Stimulated activated CD4-positive, alpha-beta T cell treated with anti-CD3 and anti-CD28 coated beads, TNF-alpha, amount 100 ng/mL, for 1 hour (primary cell): ENCODE measurements at places on chromosomes 4 and X.

DNA sequence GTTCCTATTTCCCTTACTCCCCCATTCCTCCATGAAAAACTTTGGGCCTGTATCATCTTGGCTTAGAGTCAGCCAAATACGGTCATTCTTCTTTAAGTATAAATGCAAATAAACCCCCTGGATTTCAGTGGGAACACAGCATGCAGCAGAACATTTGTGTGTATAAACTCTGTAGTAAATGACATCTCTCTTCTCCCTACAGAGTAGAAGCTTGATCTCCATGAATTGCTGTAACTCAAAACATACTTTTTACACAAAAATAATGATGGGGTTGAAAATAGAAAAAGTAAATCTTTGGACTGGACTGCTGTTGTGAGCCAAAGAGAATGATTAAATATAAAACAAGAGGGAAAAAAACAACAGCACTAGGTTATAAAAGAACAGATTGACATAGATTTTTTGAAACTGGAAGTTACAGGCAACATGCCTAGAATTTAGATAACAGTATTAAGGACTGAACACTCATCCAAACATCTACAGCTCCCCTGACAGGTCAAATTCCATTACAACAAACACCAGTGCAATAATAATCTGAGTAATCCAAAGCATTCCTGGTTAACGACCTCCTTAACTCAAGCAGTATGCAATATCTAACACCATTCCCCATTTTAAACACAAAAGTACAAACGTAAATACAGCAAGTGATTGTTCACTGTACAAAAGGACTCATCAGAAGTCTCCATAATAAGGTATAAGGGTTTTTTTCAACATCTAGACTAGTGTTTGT is 30.7 kb downstream of the TSPAN5 start:
- DNase-seq, result no peak

- no peak for DNase-seq
Observed at GRCh38 chr4:1538941-1539772, 132.9 kb upstream of the NKX1-1 start.

DNA sequence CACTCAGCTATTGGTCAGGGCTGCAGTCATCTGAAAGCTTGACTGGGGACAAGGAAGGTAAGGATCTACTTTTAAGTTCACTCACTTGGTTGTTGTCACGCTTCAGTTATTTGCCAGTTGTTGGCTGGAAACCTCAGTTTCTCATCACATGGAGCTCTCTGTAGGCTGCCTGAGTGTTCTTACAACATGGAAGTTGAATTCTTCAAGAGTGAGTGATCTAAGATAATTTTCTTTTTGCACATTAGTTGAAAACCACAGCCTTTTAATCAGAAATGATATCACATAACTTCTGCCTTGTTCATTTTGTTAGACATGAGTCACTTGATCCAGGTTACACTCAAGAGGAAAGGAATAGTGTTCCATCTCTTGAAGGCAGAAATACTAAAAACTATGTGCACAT is 552.7 kb downstream of the RAPGEF2 start:
- DNase-seq, result no peak

DNA sequence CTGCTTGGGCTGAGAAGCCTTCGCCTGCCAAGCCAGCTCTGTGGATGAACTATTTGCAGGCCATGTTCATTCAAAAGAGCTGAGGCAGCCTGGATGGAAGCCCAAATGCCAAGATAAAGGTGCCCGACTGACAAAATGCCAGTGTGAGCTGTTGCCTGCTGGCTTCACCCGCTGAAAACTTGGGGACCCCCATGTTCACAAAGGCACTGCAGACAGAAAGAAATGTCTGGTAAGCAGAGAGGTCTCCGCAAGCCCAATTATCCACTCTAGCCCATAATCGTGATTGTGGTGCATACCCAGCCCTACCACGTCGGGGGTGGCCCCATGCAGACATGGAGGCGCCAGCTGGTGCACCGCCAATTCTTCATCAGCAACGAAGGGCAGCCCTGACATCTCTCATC is 13.0 kb upstream of the SMIM20 start:
- no peak for DNase-seq

DNA sequence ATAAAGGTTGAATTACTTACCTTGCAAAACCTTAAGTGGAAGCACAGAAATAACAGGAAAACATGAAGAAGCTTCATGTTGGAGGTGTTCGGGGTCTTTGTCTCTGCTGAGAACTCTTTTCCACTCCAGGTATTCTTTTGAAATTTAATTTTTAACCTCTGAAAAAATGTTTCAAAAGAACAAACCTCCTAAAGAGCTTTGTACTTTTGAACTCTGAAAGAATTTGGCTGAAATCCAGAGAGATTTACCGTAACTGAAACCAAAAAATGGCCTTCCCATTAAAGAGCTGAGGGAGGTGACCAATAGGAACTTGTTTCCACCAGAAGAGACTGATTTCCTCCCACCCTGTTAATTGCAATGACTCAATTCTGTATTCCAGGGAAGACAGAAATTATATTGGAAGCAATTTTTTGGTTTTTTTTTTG is at the start of gene CFI:
TSS of gene CFI (minus strand) at position 105 of the 425 bp plus-strand sequence. CDS start at position 77, 28 bp downstream.
- no peak for DNase-seq

GRCh38 chr4:168574581-168575295 is 77.9 kb downstream of the PALLD start:
- DNase-seq, result no peak

GRCh38 chr4:8583655-8584025 is 3.4 kb downstream of the GPR78 start:
- DNase-seq, result no peak

DNA sequence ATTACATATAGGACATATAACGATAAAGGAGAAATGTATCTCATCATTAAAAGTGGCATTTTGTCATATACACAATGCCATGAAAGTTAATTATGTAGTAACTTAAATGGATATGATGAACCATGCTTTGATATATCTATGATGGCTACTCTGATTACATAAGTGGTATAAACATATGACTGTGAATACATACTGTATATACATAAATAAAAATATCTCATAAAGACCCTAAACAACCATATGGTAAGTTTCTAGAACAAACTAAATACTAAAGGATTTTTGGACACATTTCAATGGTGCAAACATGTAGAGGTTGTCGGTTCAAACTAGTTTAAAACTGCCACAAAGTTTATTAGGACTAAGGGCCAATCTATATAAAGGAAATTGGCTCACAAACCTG is 849.6 kb upstream of the INTU start:
- no peak for DNase-seq

DNA sequence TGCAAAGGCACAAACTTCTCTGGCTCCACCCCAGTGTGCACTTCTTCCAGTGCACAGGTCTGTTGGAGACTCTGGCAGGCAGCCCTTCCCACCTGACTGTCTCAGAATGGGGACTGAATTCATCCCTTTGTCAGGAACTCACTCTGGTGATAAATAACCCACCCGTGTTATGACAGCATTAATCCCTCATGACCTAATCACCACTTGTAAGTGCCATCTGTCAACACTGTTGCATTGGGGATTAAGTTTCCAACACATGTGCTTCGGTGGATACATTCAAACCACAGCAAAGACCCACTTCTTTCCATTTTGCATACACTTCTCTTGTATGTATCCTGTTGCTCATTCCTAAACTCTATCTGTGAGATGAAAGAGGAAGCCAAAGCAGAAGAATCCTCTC is 1002.9 kb upstream of the IGFBP7 start:
- no peak for DNase-seq

GRCh38 chr4:3458371-3458770 is 4.7 kb upstream of the DOK7 start:
- DNase-seq, result no peak

- DNase-seq, result no peak
Observed at GRCh38 chr4:110669663-110670062, 46.8 kb upstream of the PITX2 start.

- DNase-seq, result no peak
Observed at GRCh38 chr4:62344915-62345314, 1144.8 kb downstream of the ADGRL3 start.

GRCh38 chr4:144318797-144319196 is 178.3 kb upstream of the GYPA start:
- no peak for DNase-seq

- DNase-seq, result no peak
Observed at GRCh38 chr4:164997941-164998340, 20.5 kb upstream of the TRIM61 start.

GRCh38 chrX:17405225-17405969 is 30.4 kb downstream of the NHS start:
- no peak for DNase-seq

DNA sequence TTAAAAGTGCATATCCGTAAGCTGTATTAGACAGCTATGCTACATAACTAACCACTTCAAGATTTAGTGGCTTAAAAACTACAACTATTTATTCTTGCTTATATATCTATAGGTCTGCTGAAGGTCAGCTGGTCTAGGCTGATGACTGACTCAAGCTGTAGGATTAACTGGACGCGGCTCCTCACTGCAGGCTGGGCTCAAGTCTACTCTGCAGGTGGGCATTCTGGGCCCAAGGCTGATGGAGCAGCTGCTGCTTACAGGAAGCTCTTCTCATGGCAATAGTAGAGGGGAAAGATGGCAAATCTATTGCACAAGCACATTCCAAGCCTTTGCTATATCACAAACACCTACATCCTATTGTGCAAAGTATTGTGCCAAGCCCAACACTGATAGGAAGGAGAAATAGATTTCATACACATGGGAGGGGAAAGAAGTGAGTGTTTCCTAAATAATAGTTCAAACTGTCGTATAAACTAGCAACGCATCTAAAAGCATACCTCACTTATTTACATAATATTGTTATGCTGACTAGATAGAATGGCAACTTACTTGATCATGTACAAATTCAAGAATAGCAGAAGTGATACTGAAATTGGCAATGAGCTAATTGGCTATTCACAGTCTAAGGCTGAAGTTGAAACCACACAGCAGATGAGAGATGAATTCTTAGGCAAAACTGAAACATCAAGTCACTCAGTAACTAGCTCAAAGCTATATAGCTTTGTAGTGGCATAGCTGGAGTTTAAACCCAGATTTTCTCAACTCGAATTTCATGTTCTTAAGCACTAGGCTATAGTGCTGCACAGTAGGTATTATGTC is 263.8 kb downstream of the NKX6-1 start:
- no peak for DNase-seq

GRCh38 chr4:763922-764321 is 58.3 kb downstream of the PCGF3 start:
- no peak for DNase-seq

DNA sequence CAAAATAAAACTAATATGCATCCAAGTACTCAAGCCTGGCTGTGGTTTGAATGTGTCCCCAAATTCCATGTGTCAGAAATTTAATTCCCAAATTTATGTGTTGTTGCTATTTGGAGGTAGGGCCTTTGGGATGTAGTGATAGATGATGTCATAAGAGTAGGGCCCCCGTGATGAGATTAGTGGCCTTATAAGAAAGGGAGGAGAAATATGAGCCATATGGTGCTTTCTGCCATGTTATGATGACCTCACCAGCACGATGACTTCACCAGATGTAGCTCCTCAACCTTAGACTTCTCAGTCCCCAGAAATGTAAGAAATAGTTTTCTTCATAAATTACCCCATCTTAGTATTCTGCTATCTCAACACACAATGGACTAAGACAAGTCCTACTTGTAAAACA is 2264.0 kb downstream of the ARAP2 start:
- no peak for DNase-seq

- no peak for DNase-seq
Observed at GRCh38 chr4:140423106-140423505, 4.3 kb downstream of the CLGN start.
